ENCODE measurements at places on chromosomes 11 and 22.

DNA sequence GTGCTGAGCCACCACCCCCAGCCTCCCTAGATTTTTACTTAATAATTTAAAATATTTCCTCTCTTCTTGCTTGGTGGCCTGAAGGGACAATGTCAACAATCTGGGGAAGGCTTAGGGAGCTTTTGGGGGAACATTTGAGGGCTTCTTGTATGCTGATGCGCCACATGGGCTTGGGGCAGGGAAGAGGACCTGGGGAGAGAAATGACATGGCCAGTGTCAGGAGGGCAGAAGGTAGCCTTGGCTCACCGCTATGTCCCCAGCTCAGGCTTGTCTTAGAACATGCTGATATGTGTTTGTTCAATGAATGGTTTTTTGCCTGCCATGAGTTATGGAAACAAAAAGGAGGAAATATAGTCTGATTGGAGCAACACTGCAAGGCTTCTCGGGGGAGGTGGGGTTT, 51.6 kb downstream of the ST14 start:
- DNase-seq = no peak

DNA sequence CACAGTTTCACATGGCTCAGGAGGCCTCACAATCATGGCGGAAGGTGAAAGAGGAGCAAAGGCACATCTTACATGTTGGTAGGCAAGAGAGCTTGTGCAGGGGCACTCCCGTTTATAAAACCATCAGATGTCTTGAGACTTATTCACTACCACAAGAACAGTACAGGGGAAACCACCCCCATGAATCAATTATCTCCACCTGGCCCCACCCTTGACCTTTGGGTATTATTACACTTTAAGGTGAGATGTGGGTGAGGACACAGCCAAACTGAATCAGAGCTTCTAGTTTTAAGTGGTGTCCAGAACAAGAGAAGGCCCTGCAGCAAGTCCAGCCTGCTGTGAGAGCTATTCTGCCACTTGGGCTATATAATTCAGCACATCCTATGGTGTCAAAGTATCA, 493.7 kb downstream of the ETS1 start:
- no peak for DNase-seq

DNA sequence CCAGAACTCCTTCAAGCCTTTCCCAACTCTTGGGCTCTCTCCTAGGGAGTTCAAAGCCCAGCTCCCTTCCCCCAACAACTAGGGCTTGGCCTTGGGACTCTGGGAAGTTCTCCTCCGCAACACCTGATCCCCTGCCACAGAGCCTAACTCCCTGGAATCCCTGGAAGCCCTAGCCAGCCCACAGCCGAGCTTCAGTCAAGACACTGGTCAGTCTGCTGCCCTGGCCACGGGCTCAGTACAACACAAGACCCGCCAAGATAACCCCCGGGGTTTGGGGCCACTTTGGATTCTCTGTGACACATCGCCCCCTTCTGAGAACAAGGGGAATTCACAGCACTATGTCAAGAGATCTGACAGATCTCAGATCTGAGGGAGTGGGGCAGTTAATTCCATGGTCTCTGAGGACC, 58.3 kb downstream of the SLC22A12 start:
- DNase-seq = no peak

- DNase-seq = no peak
Measured at GRCh38 chr11:8242499-8243280, 21.0 kb downstream of the LMO1 start.

DNA sequence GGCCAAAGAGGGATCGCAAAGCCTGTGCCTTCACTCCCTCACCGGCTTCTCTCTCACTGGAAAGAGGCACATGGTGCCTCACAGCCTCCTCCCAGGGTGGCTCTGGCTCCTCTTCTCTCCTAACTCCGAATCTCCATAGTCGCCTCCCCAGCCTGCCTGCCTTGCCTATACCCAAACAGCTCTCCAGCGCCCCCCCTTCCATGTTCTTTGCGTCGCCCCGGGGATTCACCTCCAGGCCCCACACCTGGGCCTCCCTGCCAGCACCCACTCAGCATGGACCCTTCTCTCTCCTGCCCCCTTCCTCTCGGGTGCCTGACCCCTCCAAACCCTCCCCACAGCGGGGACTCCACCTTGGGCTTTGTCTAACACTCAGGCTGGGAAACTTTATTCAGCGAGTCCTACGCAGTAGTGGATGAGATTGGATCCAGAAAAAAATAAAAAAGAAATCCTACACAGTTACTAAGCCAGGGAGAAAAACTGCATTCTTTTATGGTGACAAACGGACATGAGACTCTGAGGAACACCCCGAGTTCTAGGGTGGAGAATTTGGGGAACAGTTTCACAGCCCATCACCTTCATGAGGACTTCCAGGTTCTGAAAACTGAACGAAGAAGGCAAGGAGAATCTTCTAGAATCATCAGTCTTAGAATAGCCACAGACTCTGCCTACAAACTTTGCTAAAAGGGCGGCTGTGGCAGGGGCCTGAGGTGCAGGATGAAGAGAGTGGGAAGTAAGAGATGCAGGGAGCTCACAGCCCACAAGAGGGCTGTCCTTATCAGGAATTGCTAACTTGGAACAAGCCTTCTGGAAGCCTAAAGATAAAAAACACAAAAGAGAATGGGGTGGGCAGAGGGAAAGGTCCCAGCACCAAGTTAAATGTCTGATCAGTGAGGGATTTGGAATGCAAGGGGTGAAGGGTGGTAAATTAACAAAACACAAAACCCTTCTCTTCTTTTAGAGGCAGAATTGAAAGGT, 5.3 kb downstream of the PPM1F start:
- no peak for DNase-seq

GRCh38 chr11:71542879-71543777, 5.1 kb upstream of the KRTAP5-9 start:
- no peak for DNase-seq

DNA sequence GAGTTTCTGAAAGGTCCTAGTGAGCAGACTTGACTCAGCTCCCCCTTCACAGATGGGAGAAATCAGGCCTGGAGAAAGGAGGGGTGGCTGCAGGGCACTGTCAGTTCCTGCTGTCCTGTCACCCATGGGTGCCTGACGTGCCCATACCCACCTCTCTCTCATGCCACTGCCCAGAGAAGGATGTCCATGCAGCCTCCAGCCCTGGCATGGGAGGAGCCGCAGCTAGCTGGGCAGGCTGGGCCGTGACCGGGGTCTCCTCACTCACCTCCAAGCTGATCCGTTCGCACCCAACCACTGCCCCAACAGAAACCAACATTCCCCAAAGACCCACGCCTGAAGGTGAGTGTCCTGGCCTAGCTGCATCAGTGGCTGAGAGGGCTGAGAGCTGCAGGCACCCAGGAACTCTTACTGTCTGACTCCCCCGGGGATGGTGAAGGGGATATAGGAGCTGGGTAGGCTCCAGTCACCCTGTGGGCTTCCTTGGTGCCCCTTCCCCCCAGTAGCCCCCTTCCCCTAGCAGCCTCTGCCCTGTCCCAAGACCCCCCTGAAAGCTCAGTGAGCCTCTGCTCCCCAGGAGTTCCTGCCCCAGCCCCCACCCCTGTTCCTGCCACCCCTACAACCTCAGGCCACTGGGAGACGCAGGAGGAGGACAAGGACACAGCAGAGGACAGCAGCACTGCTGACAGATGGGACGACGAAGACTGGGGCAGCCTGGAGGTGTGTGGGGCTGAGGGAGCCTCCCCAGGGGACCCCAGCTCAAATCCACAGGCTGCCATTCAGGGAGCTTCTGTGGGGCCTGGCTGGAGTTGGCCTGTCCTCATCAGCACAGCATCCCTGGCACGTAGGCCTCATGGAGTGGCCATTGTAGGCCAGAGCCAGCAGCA, 11.8 kb downstream of the SCYL1 start:
- DNase-seq = no peak

DNA sequence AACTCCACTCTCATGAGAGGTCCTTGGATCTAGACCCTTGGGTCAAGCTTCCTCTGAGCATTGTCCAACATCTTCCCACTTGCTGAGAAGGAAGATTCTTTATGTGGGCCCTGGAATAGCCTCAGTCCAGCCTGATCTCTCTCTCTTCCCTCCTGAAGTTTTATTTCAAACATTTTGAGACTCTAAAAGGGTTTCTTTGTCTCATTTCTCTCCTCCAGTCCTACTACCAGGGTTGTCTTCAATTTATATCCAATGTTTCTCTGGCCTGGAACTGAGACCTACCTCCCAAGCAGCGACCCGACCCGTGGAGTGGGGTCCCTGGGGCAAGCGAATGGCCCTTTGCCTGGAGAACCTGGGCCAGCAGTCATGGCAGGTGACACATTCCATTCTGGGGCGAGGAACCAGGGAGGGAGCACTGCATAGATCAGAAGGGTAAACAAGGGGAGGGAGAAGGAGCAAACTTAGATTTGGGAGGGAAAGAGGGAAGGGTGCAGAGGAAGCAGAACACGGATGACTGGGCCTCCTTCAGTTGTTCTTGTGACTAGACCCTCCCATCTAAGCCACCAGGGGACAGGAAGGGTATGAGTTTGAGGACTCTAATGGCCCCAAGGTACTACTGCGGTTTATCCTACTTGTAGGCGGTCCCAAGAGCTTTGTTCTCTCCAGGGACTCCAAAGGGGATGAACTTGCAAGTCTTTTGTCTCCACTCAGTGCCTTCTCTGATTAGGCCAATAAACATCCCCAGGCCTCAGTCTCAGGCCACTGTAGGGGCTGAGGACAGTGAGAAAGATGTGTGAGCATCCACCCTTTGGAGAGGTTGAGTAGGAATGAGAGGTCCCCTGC, 14.2 kb upstream of the PRAME start:
- no peak for DNase-seq

GRCh38 chr11:13368041-13368446, 90.5 kb downstream of the BMAL1 start:
- no peak for DNase-seq

DNA sequence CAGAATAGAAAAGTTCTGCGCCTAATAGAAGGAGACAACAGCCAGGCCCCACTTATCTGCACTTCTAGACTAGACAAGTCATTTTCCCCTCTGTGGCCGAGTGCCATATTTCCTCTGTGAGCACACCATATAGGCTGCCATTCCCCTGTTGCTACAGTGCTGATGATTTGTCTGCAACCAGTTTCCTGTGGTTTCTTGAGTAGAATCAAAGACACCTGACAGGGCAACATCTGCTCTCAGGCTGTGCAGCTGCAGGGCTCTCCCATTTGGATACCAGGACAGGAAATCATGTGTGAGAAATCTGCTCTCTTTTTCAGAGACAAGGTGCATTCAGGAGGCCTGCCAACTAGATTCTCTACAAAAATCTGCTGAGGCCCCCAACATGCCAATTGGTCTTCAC, 879.3 kb downstream of the DLG2 start:
- no peak for DNase-seq

DNA sequence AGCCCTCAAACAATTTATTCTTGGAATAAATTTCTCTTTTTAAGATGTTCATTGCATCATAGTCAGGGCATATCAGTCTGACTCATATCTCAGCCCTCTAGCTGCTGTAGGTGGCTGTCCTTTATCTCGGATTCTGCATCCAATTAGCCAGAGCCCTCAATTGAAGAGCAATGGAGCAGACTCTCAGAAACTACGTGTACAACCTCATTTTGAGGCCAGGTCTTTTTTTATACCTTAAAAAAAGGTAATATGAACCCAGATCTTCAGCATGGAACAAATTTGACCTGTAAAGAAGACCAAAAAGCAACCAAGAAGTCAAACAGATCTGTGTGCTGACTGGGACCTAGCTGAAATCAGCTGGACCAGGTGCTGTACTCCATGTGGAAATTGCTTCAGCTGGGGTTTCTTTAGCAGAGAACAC, 8.7 kb downstream of the OR52A5 start:
- DNase-seq = no peak

GRCh38 chr11:102347462-102348370, 702 bp downstream of the BIRC2 start:
- DNase-seq = no peak

DNA sequence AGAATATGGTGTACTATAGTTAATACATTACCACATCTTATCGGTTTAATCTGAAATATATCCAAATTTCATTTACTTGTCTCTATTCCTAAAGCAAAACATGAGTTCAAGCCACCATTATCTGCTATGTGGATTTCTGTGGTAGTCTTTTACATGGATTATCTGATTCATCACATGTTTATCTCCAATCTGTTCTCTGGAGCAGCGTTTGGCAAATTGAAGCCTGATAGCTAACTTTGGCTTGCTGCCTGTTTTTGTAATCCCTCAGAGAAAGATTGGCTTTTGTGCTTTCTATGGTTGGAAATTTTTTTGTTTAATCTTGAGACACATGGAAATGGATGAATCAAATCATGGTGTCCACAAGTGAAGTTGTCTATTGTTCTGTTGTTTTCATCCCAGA, 274.3 kb downstream of the JRKL start:
- DNase-seq = no peak

- DNase-seq = no peak
Measured at GRCh38 chr11:71342951-71343827, 90.8 kb upstream of the SHANK2 start.

DNA sequence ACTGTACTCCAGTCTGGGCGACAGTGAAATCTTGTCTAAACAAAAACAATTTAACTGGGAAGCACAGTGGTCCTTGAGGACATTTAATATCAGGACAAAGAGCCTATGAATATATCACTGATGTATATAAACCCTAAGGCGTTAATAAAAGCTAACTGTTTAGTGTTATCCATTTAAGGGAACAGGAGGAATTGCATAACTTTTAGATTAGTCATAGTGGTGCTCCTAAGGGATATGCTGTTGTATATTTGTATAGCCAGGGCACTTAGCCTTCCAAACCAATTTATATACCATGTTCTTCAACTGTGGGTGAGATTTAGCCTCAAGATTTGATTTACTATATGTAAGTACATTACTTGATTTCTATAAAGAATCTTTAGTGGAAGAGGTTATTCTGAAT, 3.0 kb upstream of the CHEK1 start:
- DNase-seq = no peak

DNA sequence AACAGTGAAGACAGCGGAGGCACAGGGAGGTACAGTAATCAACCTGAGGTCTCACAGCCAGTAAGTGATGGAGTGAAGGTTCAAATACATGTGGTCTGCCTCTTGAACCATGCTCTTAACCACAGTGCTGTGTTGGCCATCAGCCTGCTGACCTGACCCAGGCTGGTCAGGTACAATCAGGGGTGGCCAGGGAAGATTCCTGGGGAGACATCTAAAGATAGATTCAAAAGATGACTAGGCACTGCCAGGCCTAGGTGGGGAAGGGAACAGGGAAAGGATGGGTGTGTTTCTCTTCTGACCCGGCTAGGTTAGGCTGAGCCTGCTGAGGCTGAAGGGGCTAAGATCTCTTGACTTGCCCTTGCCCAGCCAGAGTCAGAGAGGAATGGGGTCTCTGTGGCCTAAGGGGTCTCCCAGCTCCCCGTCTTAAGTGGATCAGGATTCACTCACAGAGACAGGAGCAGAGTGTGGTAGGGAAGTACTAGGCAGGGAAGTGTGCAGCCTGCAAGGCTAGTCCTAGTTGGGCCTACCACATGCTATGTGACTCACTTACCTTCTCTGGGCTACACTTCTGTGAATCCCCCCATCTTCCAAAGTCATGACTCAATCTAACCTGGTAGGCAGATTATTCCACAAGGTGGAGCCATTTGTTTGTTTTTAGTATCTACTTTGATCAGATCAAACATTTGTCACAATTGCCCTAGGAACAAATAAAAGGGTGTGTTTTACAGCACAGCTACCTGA, 10.4 kb upstream of the SREBF2 start:
- DNase-seq = no peak

- no peak for DNase-seq
Measured at GRCh38 chr11:37502202-37502601, 904.2 kb upstream of the RAG2 start.

Measured in stimulated activated CD4-positive, alpha-beta T cell treated with anti-CD3 and anti-CD28 coated beads, Interleukin-1b, Interleukin-23, amount 100 ng/mL, for 1 hour (primary cell).